Stimulated activated CD8-positive, alpha-beta memory T cell treated with anti-CD3 and anti-CD28 coated beads, Interleukin-2, amount 100 ng/mL, for 48 hours (primary cell): ENCODE measurements at places on chromosomes 7 and 10.

- DNase-seq: no peak
Observed at GRCh38 chr10:36381748-36382147, 739.7 kb upstream of the FZD8 start.

DNA sequence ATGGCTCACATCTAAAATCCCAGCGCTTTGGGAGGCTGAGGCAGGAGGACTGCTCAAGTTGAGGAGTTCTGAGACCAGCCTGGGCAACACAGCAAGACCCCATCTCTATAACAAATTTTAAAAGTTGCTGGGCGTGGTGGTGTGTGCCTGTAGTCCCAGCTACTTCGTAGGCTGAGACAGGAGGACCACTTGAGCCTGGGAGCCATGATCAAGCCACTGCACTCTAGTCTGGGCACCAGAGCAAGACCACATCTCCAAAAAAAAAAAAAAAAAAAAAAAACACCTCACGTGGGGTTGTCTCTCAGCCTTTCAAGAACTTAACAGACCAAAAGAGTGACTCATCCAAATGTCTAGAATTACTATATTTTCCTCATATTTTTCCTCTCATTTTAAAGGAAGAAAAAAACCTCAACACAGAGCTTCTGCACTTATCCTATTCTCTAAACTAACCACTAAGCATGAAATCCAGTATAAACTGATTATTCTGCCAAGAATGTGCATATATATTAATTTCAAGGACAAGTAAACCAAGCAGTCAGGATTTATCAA is 46.3 kb downstream of the CUL2 start:
- no peak for DNase-seq

GRCh38 chr7:8197994-8198698 is 63.8 kb downstream of the ICA1 start:
- peak; percentile 23 for DNase-seq

DNA sequence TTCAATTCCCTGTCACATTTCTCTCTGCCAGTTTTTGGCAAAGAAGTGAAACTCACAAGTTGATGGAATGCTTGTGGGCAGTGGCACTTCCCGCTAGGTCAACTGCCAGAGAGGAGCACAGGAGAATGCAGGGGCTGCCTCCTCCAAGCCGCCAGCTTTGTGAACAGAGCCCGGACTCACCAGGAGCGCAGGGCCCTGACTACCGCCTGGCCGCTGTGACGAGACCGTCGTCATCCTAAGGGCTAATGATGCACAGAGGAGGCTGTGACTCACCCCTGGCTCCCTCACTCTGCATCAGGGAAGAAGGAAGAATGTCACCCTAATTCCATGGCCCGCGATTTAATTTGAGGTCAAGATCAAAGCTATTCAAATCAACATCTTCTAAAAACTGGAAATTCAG is 123.9 kb downstream of the TAX1BP1 start:
- DNase-seq: no peak

DNA sequence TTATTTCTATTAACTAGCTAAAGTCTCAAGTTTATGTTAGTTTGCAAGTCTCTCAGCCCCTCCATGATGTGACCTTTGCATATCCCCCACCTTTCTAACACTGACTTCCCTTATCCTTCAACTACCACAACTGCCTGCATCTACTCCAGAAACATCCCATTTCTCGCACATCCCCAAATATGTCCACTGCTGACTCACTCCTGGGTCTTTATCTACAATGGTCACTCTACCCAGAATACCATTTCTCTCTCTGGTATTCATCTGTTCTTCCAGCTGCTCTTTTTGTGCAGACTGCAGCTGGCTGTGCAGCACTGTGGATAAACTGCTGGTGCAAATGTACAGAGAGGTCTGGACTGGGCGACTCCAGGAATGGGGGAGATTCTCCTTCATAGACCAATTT is 32.7 kb upstream of the PRSS1 start:
- DNase-seq: no peak
